ENCODE measurements at places on chromosomes 1 and 21.
A peak's percentile ranks its signal among the peaks of the same experiment; 100 is the strongest.

DNA sequence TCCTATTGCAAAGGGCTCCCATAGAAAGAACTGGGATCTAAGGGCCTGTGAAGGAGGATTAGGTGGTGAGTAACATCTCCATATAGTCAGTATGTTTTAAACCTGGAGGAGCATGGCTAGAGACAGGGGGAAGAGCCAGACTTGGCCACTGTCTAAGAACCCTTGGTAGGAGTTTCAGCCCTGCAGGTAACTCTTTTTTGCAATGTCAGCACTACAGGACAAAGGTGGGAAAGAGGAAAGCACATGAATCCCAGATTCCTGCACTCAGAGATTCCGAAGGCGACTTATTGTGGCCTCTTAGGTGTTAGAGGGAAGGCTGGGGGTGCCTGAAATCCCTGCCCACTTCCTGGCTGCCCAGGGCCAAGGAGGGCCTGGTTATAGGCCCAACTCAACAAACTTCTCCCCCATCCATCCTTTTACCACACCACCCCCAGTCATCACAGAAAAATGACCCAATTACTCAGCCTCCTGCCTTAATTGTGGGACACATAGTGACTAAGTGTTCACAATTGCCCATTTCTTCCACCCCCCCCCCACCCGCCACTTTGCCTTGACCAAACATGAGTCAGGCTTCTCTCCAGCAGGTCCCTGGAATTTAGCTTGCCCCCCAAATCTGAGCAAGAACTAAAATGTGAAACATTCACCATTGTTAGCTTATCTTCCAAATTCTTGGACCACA, 1.9 kb upstream of the NTNG1 start:
- DNase-seq: no peak

DNA sequence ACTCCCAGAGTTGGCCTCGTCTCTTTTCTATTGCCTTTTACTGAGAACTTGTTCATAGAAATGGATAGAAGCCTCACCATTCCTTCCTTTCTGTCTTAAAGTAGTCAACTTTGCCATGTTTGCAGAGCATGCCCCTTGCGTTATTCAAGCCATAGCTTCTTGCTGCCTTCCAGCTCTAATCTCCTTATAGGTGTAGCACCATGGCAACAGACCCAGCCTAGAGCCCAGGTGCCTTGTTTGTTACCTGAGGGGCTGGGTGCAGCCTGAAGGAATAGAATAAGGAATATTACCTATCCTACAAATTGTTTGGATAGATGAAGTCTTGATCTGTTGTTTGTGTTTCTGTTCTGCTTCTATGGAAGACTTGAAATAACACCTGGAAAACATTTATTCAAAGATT, 59.9 kb downstream of the CLEC20A start:
- DNase-seq: no peak

GRCh38 chr1:10882069-10882468, 85.6 kb upstream of the CASZ1 start:
- no peak for DNase-seq

GRCh38 chr1:87239997-87240605, 88.6 kb upstream of the LMO4 start:
- DNase-seq: no peak

DNA sequence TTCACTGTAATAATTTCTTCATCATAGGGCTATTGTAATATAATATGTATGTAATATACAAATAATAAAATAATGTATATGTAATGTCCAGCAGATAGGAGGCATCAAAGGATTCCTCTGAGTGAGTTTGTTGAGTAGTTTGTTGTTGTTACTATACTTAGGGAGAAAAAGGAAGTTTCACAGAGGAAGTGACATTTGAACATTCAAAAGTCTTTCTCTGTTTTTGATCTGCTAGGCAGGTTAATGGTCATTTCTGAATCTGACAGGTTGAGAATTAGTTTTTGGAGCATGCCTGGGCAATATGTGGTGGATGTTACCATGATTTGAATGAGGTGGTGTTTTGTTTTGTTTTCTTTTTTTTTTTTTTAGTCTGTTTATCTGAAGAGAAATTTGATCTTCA, 102.1 kb downstream of the NRDC start:
- DNase-seq: no peak

DNA sequence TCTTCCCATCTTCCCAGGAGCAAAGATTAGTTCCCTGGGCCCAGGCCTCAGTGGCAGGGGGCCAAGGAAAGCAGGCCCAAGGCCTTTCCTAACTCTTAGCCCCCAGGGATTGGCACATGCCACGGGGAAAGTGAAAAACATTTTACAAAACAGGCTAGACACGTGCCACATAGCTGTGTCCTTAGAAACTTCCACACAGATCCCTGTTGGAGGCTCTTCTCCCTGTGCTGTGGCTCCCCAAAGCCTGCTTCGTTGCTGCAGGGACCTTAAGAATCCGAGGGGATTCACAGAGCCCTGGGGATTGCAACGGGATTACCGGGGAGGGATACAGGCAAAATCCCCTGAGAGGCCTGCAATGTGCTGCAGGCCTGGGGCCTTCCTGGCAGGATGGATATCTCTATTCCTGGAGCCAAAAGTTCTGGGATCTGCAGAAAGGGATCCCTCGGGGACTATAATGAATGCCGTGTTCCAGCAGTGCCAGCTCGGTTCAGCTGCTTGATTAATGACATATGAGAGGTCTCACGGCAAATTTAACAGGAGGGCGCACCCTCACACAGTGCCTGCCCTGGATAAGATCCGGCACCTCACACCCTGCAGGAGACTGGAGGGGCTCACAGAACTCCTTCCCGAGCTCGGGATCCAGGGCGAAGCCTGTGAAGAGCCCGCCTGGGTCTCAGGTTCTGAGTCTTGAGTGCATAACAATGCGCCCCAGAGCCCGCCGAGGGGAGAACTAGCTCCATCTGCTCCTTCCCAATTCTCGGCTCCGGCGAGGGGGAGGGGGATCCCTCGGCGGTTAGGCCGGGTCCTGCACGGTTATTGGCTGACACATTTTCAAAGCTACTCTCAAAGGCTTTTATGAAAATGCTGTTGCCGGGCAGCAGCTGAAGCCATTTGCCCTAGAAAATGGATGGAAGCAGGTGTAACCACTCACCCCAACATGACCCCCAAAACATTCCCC, 15.3 kb upstream of the RGS8 start:
- peak; percentile 98 for DNase-seq

DNA sequence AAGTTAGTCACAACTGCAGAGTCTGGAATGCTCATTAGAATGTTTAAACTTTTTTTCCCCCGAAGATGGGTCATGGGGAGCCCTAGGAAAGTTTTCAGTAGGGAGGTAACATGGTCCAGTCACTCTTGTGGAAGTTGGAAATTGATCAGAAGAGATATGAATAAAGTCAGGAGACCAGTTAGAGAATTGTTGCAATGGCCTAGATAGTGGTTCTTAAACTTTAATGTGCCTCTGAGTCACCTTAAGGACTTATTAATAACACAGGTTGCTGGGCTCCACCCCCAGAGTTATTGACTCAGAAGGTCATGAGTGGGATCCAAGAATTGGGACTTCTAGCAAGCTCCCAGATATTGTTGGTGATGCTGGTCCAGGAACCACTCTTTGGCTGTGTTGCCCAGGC, 3.2 kb upstream of the TFAP2E start:
- DNase-seq: no peak

- DNase-seq: no peak
Measured at GRCh38 chr1:27099135-27099586, 55.8 kb downstream of the SLC9A1 start.

DNA sequence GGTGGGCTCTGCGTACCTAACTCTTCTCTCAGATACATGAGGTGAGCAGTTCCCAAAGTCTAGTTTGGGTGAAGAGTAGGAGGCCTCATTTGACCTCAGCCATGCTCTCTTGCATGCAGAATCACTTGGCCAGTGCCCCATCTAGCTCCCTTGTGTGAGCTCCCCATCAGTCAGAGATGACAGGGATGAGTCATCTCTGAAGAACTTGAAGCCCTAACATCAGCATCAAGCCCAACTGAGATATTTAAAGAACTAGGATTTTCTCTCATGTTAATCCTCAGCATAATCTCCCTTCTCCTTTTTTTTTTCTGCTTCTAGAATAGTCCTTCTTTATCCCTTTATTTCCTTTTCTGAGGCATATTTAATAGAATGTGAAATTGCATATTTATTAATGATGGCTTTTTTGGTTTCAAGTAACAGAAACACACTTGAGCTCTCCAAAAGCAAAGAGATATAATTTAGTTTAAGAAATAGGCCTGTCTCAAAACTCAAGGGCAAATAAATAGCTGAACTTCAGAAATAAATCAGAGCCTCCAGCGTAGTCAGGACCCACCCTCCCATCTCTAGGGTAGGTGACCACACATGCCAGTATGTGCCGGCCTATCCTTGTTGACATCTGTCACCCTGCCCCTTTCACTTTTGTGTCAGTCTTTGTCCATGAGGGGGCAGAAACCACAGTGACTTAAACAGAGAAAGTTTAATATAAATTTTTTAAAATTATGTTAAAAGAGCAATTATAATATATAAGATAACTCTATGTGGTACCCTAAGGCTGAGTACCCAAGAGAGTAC, 112.3 kb downstream of the TSEN15 start:
- DNase-seq: no peak

- DNase-seq: peak; percentile 76
Measured at GRCh38 chr21:31872452-31873274, at the start of gene HUNK. Gene HUNK (plus strand): TSS chr21:31873020. CDS start chr21:31873675, 655 bp downstream.

GRCh38 chr1:217590598-217590997, 40.3 kb downstream of the GPATCH2 start:
- no peak for DNase-seq

DNA sequence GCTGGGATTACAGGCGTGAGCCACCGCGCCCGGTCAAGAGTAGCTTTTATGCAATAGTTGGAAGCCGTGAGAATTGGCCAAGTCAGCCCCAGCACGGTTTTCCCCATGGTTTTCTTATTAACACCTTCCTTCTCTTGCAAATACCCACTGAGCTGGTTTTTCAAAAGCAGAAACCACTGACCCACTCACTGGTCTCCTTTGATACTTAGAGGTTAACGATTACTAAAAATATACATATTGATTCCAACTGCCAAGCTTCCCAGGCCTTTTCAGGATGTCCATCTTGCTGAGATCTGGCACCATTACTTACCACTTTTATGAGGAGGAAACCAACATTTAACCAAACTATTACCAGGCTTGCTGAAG, 25.9 kb upstream of the TARDBP start:
- no peak for DNase-seq

DNA sequence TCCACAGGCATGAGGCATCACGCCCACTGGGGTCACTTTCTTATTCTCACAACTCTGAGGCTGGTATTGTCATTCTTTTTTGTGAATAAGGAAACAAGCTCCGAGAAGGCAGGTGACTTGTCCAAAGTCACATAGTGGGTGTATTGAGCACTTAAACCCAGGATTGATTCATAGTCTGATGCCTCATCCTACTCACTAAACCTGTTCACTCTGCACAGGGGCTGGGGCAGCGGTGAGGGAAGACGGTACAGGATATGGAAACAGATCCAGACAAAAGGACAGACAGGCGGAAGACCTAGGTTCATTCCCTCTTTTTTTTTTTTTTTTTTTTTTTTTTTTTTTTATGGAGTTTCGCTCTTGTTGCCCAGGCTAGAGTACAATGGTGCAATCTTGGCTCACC, 56.6 kb downstream of the NKAIN1 start:
- DNase-seq: no peak
